ENCODE measurements at places on chromosomes 7 and 10. TPM values are rescaled to one million over a fixed set of nuclear protein-coding genes. Genes with fewer than 3 reads are reported as not detected.

CRTAC1 gene
- not detected for total RNA-seq

- no peak for DNase-seq
These were observed 238.3 kb upstream of the NFE2L3 start for GRCh38 chr7:25913598-25914224.

GRCh38 chr10:72980348-72980747, 25.7 kb upstream of the PLA2G12B start:
- no peak for DNase-seq

DNA sequence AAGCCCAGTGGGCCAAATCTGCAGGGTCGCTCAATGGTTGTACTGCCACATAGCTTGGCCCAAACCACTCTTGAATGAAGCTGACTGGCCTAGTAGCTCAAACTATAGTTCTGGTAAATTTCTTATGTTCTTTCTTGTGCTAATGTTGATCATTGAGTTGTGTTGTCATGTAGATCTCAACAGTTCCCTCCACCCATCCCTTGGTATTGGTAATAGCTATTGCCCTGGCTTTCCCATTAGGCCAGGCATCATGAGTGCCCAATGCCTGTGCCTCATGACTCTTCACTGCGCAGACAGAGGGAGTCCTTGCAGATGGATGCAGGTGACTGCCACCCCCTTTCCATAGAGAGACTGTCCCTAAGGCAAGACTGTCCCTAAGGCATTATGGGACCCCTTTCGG, 988.4 kb downstream of the KCNMA1 start:
- DNase-seq, result no peak

LRGUK gene
- 0.92 TPM for total RNA-seq

VWA2 gene
- not detected for total RNA-seq

- no peak for DNase-seq
These were observed 28.7 kb downstream of the ERLIN1 start for GRCh38 chr10:100157156-100157555.

DNA sequence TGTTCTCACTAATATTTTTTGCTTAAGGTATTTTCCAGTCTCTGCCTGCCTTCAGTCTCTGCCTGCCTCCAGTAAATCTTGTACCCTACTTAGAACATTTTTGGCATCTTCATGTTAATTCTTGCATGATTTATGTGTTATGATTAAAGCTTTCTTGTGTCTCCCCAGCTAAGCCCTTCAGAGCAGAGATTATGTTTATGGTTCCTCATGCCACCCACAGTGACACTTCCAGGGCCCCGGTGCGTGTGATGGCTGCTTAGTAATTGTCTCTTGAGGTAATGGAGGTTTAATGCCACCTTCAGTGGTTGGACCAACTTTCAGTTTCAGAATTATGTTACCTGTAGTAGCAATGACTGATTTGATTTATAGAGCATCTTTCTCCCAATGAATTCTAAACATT, 70.6 kb upstream of the MET start:
- DNase-seq, result no peak

DNA sequence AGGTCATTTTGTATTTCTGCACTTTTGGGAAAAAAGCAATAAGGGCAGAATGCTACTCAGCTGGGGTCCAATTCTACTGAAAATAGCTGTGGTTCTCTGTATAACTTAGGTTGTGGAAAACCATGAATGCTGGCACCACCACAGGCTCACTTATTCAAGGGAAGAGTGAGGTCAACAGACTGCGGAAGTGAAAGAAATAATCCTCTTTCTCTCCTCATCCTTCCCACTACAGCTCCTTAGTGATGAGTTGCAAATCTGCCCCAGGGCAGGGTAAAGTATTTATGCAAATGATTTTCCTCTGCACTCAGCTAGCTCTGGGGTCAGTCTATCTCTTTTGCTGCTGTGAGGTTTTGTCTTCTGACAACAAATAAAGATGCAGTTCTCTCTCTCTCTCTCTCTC, 74.1 kb upstream of the PTPRZ1 start:
- no peak for DNase-seq

GRCh38 chr10:62183442-62183841, 85.2 kb downstream of the RTKN2 start:
- DNase-seq, result no peak

DNA sequence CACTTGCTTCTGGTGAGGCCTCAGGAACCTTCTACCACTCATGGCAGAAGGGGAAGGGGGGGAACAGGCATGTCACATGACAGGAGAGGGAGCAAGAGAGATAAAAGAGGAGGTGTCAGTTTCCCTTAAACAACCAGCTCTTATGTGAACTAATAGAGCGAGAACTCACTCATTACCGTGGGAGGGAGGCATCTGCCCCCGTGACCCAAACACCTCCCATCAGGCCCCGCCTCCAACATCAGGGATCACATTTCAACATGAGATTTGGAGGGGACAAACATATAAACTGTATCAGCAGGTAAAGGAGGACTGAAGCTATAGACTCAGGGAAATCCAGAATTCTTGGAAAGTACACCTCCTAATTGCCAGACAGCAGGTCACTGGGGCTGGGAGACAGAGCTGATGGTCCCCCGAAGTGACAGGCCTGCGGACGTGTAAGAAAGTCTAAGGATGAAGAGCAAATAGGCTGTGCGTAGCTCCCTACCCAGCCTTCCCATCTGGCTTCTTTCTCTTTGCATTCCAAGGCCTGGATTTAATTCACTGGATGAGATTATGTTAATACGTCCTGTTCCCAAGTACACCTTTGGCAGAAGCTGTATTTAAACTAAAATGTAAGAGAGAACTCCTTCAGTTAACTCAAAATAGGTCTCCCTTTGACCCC, 186.7 kb upstream of the LYZL2 start:
- DNase-seq, result no peak

PHKG1 gene
- total RNA-seq, result 5.0 TPM

DNA sequence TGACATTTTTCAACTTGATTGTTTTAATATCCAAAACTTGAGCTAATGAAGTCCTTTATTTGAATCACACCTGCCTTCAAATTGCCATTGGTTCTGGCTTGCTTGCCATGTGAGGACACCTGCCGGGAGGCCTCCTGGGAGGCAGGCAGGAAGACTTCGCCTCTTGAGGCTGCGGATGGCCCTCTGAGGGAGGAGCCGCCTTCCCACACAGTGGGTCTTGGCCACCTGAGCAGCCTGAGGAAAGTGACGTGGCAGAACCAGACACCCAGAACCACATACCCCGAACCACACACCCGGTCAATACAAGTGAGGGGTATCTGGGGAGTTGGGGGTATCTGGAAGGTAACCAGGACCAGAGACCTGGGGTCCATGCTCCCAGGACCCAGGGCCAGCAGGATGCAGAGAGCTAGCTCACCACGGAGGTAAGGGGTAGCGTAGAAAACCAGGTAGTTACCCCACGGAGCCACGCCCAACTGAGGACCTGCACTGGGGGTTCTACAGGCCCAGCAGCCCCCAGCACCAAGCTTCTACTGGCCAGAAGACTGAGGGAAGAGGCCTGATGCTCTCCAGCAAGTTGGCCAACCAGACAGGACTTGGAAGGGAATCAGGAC, 300.5 kb downstream of the TCERG1L start:
- DNase-seq, result no peak

CABCOCO1 gene
- not detected for total RNA-seq

IGF2BP3 gene
- total RNA-seq, result 1.4 TPM

GRCh38 chr7:110084181-110084807, 1006.6 kb upstream of the LRRN3 start:
- DNase-seq, result no peak

GRCh38 chr7:68180761-68181160, 1184.1 kb downstream of the TYW1 start:
- no peak for DNase-seq

DNA sequence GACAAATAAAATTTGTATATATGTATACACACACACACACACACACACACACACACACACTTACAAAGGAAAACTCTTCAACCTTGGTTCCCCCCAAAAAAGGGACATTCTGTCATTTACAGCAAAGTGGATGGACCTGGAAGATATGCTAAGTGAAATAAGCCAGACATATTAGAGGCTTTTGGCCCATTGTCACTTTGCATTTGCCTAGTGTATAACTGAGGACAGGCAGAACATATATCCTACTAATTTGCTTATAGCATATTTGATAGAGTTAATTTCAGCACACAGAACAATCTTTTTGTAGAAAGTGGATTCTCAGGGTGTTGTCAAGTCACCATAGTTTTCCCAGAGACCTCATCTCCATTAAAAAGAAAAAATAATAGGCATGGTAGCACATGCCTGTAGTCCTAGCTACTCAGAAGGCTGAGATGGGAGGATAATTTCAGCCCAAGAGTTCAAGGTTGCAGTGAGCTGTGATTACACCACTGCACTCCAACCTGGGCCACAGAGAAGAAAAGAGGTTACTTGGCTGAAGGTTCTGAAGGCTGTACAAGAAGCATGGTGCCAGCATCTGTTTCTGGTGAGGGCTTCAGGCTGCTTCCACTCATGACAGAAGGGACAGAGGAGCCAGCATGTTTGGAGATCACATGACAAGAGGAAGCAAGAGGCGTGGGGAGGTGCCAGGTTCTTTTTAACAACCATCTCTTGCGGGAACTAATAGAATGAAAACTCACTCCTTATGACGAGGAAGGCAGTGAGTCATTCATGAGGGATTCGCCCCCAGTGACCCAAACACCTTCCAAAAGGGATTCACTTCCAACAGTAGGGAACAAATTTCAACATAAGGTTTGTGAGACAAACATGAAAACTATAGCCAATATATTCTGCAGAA, 135.6 kb downstream of the TMEM168 start:
- no peak for DNase-seq

GRCh38 chr7:126839624-126840023, 413.1 kb downstream of the GRM8 start:
- DNase-seq, result no peak

Data from natural killer cell (primary cell).